ENCODE measurements at places on chromosomes 13 and 19.

GRCh38 chr19:55242517-55242916, 14.0 kb upstream of the TMEM86B start:
- DNase-seq: no peak

DNA sequence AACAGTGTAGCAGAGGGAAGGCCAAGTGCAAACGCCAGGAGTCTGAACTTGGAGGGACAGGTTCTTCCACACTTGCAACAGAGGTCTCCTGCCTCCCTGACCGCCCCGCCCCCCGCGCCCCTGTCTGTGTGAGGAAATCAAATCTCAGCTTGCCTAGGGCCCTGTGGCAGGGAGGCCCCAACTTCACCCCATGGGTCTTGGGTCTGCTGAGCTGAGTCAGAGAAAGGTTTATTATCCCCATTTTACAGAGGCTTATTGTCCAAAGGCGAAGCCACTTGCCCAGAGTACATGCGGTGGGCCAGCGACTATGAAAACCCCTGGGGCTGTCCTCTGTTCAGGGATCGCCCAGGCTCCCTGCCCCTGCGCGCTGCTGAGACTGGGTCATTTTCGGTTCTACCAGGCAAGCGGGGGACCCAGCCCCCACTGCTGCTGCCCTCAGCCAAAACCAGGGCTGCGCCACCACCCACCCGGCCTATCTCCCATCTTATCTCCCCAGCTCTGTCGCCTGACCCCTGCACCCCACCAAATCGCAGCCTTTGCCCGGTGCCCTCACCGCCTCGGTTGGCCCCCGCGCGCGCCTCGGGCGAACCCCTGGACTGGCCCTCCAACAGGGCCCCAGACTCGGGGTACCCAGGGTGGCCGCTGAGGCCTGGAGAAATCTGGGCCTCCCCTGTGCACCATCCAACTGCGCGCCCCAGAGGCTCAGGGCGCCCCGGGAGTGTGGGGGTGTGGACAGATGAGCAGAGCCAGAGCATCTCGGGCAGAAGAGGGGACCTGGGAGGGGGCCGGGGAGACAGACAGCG, 850 bp upstream of the CERS4 start:
- no peak for DNase-seq

DNA sequence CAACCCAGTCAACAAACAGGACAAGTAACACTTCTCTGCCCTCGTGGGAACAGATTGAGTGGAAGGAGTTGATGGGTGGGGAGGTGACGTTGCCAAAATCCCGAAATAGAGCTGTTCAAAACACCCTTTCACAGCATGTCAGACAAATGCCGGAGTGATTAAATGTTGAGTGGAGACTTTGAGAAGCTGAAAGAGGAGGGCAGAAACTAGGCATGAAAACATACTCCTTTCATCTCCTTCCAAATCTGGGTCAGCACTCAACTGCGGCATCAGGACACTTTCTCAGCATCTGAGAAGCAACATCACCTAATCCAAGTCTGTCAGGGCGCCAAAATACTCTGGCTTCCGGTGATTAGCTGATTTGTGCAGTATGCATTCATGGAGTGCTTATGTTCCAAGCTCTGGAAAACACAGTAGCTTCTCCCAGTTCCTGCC, 51.5 kb upstream of the MRI1 start:
- no peak for DNase-seq

GRCh38 chr13:40468227-40468838, 198.1 kb downstream of the FOXO1 start:
- DNase-seq: no peak

DNA sequence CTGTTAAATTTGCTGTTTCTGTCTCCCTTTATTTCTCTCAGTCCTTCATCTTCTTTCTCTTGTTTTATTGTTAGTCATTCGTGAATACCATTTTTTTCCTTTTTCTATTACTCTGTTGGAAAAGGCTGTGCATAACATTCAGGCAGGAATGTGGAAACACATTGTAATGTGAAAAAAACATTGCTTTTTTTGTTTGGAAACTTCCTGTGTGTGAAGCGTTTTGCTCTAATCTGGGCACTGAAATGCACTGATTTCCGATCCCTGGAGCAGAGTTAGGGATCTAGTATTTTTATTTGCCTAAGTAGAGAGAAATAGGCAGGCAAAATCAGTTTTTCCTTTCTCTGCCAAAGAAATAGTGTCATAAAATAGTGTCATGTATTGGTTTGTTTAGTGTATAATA, 155.5 kb downstream of the PCCA start:
- DNase-seq: no peak

DNA sequence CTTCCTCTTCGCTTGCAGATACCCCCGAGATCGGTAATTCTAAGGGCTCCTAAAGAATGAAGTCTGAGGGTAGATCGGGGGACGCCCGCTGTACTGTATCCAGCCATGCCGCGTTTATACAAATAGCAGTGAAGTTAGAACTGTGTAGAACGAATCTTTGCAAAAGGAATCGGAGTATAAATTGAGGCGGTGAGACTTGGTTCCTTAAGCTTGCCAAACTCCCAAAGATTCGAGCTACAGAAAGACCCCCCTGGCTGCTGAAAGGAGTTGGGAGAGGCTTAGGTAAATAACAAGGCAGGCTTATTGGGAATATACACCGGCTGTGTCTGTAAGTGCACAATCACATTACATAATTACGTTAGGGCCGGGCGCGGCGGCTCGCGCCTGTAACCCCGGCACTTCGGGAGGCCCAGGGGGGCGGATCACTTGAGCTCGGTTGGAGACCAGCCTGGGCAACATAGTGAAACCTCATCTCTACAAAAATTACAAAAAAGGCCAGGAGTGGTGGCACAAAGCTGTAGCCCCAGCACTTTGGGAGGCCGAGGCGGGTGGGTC, 12.2 kb downstream of the TMEM160 start:
- no peak for DNase-seq

DNA sequence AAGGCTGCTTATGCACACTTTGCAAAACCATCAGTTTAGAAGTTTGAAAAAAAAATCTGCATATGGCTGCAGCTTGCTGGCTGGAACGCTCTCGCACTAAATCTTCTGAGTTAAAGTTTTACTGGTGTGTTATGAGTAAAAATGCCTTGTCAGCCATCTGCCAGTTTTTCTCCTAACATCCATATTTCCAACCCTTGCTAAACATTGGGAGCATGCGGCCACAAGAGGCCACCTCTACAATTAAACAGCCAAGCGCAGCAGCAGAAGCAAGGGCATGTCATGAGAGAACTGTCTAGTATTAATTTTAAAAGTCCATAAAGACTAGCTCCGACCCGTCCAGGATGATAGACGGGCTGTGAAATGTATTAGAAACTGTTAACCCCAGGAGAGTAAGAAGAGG, 248.3 kb downstream of the TSHZ3 start:
- DNase-seq: no peak

DNA sequence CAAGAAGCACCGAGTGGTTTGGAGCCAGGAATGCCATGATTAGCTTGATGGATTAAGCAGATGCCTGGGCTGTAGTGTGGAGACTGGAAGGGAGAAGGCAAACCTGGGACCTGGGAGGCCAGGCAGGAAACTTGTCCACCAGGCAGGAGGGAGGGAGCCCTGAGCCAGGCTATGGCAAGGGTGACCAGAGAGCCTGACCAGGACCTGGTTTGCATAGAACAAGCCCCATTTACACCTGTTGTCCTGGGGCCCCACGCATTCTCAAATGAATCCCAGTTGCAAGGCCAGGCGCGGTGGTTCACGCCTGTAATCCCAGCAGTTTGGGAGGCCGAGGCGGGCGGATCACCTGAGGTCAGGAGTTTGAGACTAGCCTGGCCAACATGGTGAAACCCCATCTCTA, 50.2 kb upstream of the LATS2 start:
- no peak for DNase-seq

DNA sequence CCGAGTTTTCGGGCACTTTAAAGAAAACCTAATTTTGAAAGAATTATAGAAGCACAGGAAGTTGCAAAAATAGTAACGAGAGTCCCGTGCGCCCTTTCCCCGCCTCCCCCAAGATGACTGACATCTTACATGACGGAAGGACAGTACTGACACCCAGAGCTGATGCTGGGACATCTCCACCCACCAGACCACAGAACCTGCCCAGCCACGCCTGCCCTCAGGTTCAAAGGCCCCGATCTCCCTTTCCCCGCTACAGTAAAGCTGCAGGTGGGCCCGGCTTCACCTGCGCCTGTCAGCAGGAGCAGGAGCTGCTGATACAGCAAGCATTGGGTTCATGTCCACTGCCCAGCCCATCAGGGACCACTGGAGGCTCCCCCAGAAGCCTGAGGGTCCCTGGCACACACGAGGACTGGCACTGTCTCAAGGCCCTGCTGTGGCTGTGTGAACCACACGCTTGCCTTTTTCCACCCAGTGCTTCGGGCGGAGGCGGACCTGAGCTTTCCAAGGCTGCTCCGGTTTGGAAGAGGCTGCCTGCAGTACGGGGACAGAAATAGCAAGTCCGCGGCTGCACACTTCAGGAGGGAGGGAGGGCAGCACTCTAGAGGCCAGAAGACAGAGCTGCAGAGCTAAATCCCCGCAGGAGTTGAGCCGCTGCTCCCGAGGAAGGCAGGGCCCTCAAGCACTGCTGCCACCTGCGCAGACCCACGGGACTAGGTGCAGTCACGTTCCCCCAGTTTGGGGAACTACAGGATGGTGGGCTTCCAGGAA, 8.7 kb downstream of the MAP2K2 start:
- DNase-seq: no peak

- no peak for DNase-seq
These were observed 10.1 kb downstream of the TMEM143 start for GRCh38 chr19:48353677-48354076.

GRCh38 chr13:89695343-89696257, 1651.9 kb upstream of the MIR17HG start:
- DNase-seq: no peak

DNA sequence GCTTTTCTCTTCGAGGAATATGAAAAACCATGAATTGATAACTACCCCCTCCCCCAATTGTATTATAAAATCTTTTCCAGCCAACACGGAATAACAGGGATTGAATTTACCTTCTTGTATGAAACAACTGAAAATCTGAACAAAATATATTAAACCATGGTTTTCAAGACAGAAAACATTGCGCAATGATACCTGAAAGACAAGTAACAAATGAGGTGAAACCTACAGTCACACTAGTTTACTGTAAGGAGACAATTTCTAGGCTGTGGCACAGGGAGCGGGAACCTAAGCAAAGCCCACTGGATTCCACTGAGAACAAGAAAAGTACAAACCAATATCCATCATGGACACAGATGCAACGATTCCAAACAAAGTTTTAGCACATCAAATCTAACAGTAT, 53.4 kb downstream of the ZNF283 start:
- DNase-seq: no peak

DNA sequence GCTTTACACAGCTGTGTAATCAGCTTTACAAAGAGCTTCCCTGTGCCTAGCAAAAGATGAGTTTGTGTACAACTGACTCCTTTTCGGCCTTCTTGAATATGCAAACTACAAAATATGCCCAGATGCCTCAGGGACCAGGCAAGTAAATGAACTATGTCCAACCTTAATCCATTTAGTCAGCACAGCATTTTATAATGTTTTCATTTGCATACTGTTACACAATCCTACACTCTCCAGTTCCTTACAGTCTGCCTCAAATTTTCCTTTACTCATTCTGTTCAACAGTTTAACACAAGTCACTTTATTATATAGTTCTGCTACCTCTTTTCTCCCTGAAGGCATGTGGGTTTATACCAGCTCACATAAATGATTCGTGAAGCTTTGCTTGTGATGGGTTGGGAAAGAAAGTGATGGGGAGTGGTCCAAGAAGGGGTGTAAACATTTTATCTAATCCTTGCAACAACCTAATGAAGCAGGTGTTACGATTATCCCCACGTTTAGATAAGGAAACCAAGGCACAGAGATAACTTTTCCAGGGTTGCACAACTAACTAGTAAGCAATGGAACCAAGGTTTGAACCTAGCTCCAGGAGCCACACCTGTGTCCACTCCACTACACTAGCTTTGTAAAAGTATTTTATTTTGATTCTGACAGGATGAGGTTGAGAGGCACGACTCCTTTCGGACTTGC, 3.3 kb upstream of the USP12 start:
- no peak for DNase-seq

DNA sequence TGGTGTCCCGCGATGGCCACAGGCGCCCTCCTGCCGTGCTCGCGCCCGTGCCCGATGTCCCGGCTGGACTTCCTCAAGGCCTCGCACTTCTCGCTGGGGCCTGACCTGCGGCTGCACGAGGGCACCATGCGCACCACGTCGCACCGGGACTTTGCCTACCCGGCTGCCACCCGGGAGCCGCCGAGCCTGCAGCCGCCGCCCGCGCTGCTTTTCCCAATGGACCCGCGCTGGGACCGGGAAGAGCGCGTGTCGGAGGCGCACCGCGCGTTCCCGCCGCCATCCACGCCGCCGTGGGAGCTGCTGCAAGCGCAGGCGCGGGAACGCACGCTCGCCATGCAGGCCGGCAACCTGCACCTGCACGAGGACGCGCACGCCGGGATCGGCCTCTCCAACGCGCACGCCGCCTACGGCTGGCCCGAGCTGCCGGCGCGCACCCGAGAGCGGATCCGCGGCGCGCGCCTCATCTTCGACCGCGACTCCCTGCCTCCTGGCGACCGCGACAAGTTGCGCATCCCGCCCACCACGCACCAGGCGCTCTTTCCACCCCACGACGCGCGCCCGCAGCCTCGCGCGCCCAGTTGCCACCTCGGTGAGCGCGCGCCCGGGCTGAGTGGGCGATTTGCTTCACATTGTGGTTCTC, 12.1 kb upstream of the PEX11G start:
- no peak for DNase-seq

DNA sequence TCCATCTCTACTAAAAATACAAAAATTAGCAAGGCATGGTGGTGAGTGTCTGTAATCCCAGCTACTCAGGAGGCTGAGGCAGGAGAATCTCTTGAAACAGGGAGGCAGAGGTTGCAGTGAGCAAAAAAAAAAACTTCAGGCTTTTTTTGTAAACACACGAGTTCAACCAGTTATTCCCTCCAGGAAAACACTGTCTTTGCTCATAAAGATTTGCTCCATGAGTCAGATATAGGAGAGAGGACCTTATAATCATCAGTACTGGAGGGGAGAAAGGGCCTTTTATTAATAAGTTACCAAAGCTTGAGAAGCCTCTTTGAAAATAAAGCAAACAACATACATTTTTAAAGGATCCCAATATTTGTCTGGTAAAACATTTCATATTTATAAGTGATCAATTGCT, 110.7 kb downstream of the EFNB2 start:
- DNase-seq: no peak

- DNase-seq: no peak
These were observed 19.2 kb downstream of the NLRP13 start for GRCh38 chr19:55912916-55913315.

GRCh38 chr13:48938308-48938943, 37.3 kb upstream of the FNDC3A start:
- DNase-seq: no peak

GRCh38 chr13:39016787-39017186, 21.1 kb downstream of the PROSER1 start:
- DNase-seq: no peak

GRCh38 chr19:1104311-1105007, 665 bp downstream of the GPX4 start:
- no peak for DNase-seq

DNA sequence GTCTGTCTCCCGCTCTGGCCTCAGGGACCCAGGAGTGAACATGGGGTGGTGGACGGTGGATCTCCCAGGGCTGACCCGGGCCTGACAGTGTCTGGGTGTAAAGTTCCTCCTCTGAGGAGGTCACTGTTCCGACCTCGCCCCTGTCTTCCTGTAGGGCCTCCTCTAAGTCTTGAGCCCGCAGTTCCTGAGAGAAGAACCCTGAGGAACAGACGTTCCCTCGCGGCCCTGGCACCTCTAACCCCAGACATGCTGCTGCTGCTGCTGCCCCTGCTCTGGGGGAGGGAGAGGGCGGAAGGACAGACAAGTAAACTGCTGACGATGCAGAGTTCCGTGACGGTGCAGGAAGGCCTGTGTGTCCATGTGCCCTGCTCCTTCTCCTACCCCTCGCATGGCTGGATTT, at the start of gene SIGLEC9:
SIGLEC9 (plus strand) TSS at position 178 of the 400 bp plus-strand sequence; CDS start at position 247, 69 bp downstream.
- DNase-seq: no peak

- no peak for DNase-seq
These were observed 361.5 kb downstream of the RFC3 start for GRCh38 chr13:34179481-34179880.
